AG04449 (cell line): ENCODE measurements at places on chromosomes 16 and 17.

DNA sequence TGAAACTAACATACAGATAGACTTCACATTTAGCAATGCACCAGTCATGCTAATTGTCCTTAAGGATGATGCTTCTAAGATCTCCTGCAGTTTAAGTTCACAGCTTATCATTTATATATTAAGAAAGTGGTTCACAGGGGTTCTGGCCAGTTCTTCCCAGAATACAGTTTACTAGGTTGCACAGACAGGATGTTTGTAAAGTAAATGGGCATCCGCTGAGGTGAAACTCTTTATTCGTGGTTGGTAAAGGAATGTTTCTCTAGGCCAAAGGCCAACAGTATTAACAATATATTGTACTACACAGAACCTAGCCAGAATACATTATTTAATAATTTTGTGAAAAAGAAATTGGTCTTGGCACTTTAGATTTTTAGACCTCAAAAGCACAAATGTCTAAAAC is 1427.3 kb downstream of the CDH8 start:
- DNase-seq, result no peak

DNA sequence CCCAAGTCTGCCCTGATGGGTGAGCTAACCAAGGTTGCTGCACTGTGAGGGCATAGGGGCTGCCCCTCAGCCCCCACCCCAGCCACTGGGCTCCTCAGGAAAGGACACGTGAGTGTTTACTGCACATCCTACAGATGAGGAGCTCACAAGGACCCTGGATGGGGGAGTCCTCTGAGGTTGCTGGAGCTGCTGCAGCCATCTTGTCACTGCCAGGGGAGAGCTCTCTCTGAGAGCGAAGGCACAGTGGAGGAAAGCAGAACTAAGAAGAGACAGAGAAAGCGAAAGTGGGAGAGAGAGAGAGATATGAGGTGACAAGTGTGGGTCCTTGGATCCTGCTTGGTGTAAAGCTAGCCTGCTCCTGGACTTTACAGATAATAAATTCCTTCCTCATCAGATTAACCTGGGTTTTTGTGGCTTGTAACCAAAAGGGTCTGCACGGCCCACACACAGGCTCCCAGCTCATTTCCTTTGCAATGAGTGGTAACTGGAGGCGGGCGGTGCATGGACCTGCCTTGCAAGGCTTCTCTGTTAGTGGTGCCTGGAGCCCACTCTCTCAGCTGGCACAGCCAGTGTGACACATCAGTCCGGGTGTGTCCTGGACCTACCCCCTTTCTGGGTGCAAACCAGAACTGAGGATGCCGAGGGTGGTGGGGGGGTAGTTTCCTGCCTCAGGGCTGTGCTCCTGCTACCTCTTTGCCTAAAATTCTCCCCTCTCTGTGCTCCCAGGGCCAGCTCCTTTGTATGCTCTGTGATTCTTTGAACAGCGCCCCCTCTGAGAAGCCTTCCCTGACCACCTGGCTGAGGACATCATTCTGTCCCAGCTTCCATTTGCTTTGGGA is 14.2 kb downstream of the SNX20 start:
- DNase-seq, result no peak

- no peak for DNase-seq
Observed at GRCh38 chr16:22671301-22672076, 142.5 kb upstream of the HS3ST2 start.

DNA sequence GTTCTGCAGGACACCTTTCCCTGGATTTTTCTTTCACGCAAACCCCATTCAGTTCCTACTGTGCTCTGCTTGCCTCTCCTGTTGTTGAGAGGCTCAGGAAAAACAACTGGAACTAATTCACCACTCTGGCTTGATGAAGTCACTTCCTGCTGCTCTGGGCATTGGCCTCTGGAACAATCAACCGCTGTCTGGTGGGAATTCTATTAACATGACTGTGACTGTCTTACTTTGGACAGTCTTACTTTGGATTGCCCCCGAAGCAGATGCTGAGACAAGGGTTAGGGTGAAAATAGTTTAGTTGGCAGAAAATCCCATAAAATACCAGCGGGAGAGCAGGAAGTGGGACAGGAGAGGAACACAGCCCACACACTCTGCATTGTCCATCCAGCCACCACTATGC is 90.0 kb upstream of the HSBP1 start:
- no peak for DNase-seq

DNA sequence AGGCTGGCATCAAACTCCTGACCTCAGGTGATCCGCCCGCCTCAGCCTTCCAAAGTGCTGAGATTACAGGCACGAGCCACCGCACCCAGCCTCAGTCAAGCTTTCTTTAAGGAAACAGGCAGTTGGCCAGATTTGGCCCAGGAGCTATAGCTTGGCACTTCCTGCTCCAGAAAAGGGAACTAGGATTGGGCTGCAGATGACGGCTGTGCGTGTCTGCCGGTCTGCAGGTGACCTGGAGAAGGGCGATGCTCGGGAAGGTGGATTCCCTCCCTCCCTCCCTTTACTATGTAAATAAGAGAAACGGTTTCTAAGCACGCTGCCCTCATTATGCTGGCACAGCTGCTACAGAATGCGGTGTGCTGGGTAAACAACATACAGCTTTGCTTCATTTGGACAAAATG is 215.9 kb downstream of the RPTOR start:
- DNase-seq, result no peak

GRCh38 chr17:238964-239259 is 57.5 kb upstream of the DOC2B start:
- no peak for DNase-seq

- DNase-seq, result no peak
Observed at GRCh38 chr17:29195465-29196081, 15.4 kb upstream of the MYO18A start.
